ENCODE measurements at places on chromosomes 3 and 15. TPM values are rescaled to one million over a fixed set of nuclear protein-coding genes. Genes with fewer than 3 reads are reported as not detected.

GRCh38 chr3:113573728-113574127 is 41.4 kb downstream of the SIDT1 start:
- DNase-seq, result no peak

DNA sequence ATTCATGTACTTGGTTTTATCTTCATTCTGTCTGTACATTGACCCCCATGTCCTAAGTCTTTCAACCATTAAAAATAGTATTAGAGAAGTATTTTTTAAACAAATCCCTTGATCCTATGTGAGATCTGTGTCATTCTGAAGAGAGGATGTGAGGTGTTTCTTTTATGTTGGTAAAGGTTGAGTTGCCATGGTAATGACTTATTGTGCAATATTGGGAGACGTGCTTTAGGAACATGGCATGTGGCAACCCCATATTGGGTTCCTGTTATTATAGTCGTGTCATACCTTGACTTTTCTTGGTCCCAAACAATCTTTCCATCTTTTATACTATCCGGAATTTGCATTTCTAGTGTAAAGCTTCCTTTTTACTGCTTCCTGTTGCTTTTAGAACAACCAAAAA is 203.1 kb downstream of the KCNAB1 start:
- DNase-seq, result no peak

- DNase-seq, result no peak
Observed at GRCh38 chr3:55180936-55181535, 253.2 kb upstream of the LRTM1 start.

- no peak for DNase-seq
Observed at GRCh38 chr3:122559906-122560305, 4.2 kb downstream of the PARP9 start.

GRCh38 chr3:72748659-72749058 is 99.6 kb downstream of the SHQ1 start:
- DNase-seq, result no peak

- DNase-seq, result no peak
Observed at GRCh38 chr3:60056404-60056803, 1006.6 kb upstream of the CFAP20DC start.

DNA sequence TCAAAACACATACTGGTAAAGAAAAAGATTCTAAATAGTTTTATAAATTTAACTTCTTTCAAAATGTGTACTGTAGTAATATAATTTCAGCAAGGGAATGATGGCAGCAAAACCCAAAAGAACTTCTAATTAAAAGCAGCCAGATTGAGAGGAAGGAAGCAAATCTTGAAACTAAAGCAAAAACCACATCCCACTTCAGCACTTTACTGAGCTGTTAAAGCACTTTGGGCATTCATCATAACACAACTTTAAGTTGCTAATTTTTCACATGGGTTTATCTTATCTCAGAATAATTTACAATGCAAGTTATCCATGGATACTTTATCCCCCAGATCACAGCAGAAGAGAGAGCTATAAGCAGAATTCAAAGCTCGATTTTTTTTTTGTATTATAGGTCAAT is 6.0 kb downstream of the RFC4 start:
- no peak for DNase-seq

- peak; percentile 51 for DNase-seq
Observed at GRCh38 chr3:182683453-182683852, 109.9 kb upstream of the ATP11B start.

GRCh38 chr3:196121066-196121465 is 39.2 kb upstream of the TFRC start:
- DNase-seq, result no peak

MUSTN1 gene
- 1.5 TPM for total RNA-seq

GPR171 gene
- total RNA-seq, result 188 TPM

CEP19 gene
- 7.4 TPM for total RNA-seq
